Endothelial cell (in vitro differentiated cells): ENCODE measurements at places on chromosomes 5 and 9. TPM values are rescaled to one million over a fixed set of nuclear protein-coding genes. Genes with fewer than 3 reads are reported as not detected.

The HAPLN1 gene
- 42.1 TPM for total RNA-seq

The SMC2 gene
- 19.7 TPM for total RNA-seq

The PCDHGC5 gene
- 2.9 TPM for total RNA-seq

The NUTM2G gene
- not detected for total RNA-seq

The SEMA6A gene
- total RNA-seq: 180 TPM

- H3K27ac ChIP-seq: no peak overlapping the region
- no peak overlapping the region for H3K4me3 ChIP-seq
- no peaks in the 10 kb centered on the region for H3K4me1 ChIP-seq
- no peak for DNase-seq
- no peaks in the 10 kb centered on the region for H3K36me3 ChIP-seq
These were observed 55.6 kb downstream of the ALG2 start for GRCh38 chr9:99166149-99166548.

DNA sequence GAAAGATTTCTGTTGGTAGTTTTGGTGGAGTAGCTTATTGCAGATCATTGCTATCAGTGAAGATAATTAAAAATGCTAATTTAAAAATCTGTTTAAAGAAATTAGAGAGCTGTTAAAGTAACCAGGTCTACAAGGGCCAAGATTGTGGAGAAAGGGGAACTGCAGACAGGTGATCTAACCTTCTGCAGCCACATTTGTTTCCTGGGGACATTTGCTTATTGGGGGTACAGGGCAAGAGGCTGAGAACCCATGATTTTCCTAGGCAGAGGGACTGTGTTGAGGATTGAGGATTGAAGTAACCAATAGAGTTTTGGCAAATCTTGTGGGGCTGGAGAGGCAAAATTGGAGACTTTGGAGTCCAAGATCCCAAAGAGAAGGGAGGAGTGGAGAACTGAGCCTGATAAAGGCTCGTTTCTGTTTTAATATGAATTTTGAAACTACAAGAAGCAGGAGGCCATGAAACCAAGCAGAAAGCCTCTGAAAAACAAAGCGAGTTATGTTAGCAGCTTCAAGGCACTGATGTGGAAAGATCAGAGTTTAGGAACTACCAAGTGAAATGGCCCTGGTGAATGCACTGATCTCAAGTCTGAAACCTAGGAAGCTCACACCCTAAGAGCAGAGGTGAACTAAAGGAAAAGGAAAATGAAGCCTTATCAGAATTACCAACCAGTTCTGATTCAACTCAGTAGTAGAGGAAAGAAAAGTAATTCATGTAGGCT lies 219.8 kb upstream of the C9orf72 start:
- no peak overlapping the region for H3K27ac ChIP-seq
- no peaks in the 10 kb centered on the region for H3K4me1 ChIP-seq
- H3K4me3 ChIP-seq: no peak overlapping the region
- no peak for DNase-seq

GRCh38 chr5:123882965-123883345 lies 371.0 kb downstream of the CSNK1G3 start:
- peaks cover 18% of the 10 kb centered on the region for H3K4me1 ChIP-seq
- no peak overlapping the region for H3K27ac ChIP-seq
- DNase-seq: no peak
- no peak overlapping the region for H3K4me3 ChIP-seq

DNA sequence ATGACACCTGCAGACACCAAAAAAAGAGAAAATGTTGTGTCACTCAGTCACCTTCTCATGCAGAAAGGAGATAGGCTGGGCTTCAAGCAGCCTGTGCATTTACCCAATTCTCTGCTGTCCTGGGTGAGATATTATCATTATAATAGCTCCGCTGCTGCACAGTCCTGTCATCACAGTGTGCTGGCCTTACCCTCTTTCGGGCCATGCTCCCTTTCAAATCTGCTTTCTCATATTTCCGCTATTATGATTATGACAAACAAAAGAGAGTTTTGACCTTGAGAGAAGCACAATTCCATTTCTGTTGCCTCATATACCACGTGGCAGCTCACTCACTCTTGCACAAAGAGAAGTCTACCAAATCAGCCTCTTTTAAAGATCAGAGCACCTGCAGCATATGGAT lies 1350.1 kb upstream of the ACO1 start:
- no peak overlapping the region for H3K27ac ChIP-seq
- no peak overlapping the region for H3K4me3 ChIP-seq
- H3K27me3 ChIP-seq: no peaks in the 10 kb centered on the region
- H3K36me3 ChIP-seq: no peaks in the 10 kb centered on the region

GRCh38 chr9:101634741-101635409 lies 40.1 kb upstream of the PPP3R2 start:
- H3K27ac ChIP-seq: no peak overlapping the region
- H3K4me3 ChIP-seq: no peak overlapping the region
- peaks cover 2% of the 10 kb centered on the region for H3K27me3 ChIP-seq
- DNase-seq: no peak
- peaks cover 14% of the 10 kb centered on the region for H3K4me1 ChIP-seq

- H3K4me3 ChIP-seq: no peak overlapping the region
- H3K36me3 ChIP-seq: no peaks in the 10 kb centered on the region
- DNase-seq: no peak
- H3K27ac ChIP-seq: no peak overlapping the region
These were observed 1118.8 kb downstream of the DTWD2 start for GRCh38 chr5:117869596-117869995.

DNA sequence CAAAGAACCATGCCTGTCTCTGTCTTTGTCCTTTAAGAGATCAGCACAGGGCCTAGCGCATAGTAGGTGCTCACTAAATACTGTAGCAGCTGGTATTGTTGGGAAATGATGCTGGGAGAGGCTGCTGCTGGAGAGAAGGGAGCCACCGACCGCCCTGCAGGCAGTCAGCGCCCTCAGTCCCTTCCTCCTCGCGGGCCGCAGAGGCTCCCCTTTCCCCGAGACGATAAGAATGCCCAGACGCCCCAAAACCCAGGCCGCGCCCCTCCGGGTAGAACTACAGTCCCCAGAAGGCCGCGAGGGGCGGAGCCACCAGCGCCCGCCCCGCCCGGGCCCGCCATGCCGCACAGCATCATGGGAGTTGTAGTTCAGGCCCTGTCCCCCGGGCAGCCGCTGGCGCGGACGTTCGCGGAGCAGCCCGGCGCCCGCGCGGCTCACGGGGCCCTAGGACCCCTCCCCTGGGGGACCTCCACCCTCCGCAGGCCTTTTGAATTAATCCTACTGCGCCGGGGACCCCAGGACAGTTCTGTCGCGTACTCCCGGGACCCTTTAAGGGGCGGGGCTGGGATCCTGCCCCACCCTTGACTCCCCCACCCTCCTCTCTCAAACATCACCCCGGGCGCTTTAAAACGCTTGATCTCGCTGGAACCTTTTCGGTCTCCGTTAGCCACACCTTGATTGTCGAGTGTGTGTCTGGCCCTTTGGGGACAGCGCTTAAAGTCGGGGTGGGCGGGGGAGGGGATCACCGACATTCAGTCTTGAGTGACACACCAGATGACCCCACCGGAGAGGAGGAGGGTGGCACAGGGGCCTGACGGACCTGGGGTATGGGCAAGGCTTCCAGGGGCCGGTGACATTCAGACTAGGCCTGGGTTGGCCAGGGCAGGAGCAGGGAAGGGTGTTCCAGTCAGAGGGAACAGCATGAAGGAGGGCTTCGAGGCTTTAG lies 24.8 kb upstream of the IER5L start:
- no peaks in the 10 kb centered on the region for H3K36me3 ChIP-seq
- H3K27me3 ChIP-seq: peaks cover 1% of the 10 kb centered on the region
- no peaks in the 10 kb centered on the region for H3K4me1 ChIP-seq
- peak overlapping the region; percentile 83 for H3K4me3 ChIP-seq
- DNase-seq: peak; percentile 88

- no peak for DNase-seq
- peaks cover 3% of the 10 kb centered on the region for H3K4me1 ChIP-seq
- H3K27ac ChIP-seq: no peak overlapping the region
- no peaks in the 10 kb centered on the region for H3K36me3 ChIP-seq
- H3K27me3 ChIP-seq: peaks cover 2% of the 10 kb centered on the region
These were observed 17.9 kb upstream of the ZCCHC7 start for GRCh38 chr9:37102486-37102885.

- no peak overlapping the region for H3K4me3 ChIP-seq
- H3K27me3 ChIP-seq: no peaks in the 10 kb centered on the region
These were observed 580.2 kb downstream of the EBF1 start for GRCh38 chr5:158519433-158520021.

DNA sequence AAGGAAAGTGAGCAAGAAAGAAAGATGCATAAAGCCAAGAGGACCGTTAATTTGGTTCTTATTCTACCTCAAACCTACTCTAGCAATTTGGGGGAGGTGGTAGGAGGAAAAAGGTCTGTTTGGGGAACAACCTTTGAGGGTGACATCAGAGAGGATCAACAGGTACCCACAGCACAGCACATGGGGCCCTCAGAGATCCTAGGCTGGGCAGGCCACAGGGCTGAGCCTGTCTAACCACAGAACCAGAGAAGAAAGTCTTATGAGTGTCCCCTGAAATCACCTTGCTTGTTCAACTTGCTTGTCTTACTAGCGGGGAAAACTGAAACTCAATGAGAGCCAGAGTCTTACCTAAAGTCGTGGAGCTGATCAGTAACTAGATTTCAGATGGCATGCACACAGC lies 385.2 kb downstream of the SPOCK1 start:
- no peak overlapping the region for H3K27ac ChIP-seq
- no peak overlapping the region for H3K4me3 ChIP-seq
- no peaks in the 10 kb centered on the region for H3K4me1 ChIP-seq
- H3K27me3 ChIP-seq: peaks cover 2% of the 10 kb centered on the region

GRCh38 chr9:31759703-31760102 lies 624.7 kb upstream of the ACO1 start:
- no peaks in the 10 kb centered on the region for H3K36me3 ChIP-seq
- no peak overlapping the region for H3K27ac ChIP-seq
- H3K4me3 ChIP-seq: no peak overlapping the region
- no peaks in the 10 kb centered on the region for H3K27me3 ChIP-seq
- peaks cover 6% of the 10 kb centered on the region for H3K4me1 ChIP-seq

DNA sequence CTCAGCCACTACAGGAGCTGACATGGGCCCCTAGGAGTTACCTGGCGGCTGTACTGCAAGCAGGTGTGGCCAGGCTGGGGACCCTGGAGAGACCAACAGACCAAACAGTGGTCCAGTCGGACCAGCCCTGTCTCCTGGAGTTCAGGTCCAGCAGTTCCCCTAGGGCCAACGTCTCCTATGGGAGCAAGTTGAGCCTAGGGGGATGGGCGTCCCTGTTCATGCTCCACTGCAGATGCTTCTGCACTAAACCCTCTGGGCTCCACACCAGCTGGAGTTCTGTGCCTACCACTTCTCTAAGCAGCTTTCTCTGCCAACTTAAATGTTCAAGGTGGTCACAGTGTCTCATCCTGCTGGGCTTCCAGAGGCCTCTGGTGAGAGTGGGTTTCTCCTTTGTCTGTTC lies 20.6 kb upstream of the OMD start:
- DNase-seq: no peak
- no peak overlapping the region for H3K27ac ChIP-seq
- H3K27me3 ChIP-seq: no peaks in the 10 kb centered on the region
- H3K4me3 ChIP-seq: no peak overlapping the region
- no peaks in the 10 kb centered on the region for H3K4me1 ChIP-seq
